GM12865 (cell line): ENCODE measurements at places on chromosomes 6 and 20.

DNA sequence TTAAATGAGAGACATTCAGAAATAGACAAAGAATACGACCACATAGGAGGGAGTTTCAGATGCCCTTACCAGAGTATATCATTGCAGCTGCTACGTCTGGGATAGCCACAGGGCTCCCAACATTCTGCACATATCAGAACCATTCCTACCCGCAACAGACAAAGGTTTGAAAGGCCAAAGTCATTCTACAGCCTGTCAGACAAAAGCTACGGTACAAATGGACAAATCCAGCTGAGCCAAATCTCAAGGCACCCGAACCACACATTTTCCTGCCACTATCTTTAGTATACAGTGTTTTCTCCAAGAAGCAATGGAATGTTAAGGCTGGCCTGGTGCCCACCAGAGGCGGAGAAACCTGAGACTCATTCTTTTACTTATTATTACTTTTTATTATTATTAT lies 30.5 kb upstream of the LYRM2 start:
- DNase-seq, result no peak

GRCh38 chr20:34475979-34476736 lies 40.1 kb upstream of the DYNLRB1 start:
- DNase-seq, result peak; percentile 40

DNA sequence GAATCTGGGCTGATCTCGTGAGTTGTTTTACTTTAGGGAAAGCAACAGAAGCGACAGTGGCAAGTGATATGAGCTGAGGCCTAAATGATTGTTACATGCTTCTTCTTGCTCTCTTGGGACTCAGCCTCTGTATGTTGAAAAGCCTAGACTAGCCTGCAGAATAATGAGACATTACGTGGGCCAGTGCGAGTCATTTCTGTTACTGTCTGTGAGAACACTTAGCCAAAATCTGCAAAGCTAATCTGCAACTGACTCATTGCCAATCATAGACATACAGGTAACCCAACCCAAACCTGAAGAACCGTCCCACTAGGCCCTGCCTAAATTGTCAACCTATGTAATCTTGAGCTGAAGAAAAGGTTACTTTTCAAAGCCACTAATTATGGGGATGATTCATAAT lies 77.4 kb upstream of the F13A1 start:
- peak; percentile 20 for DNase-seq

DNA sequence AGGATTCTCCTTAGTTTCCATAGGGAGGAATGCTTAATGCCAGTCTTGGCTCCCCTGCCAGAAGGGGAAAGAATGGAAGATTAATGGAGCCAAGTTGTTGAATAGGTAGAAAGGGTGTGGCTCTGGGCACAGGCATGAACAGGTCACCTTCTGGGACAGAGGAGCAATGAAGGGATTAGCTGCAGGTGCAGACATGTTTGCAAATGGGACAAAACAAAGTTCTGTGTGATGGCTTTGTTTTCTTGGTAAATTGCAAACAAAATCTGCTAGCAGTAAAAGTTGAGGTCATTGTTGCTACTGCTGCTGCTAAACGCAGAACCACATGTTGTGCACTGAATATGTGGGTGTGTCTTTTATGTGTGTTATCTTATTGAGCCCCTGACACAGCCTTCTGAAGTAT lies 93.3 kb downstream of the PERP start:
- DNase-seq, result no peak

GRCh38 chr20:33576432-33577125 lies 85.5 kb upstream of the C20orf144 start:
- DNase-seq, result no peak

- no peak for DNase-seq
Measured at GRCh38 chr20:46717818-46718541, 8.5 kb downstream of the SLC2A10 start.

DNA sequence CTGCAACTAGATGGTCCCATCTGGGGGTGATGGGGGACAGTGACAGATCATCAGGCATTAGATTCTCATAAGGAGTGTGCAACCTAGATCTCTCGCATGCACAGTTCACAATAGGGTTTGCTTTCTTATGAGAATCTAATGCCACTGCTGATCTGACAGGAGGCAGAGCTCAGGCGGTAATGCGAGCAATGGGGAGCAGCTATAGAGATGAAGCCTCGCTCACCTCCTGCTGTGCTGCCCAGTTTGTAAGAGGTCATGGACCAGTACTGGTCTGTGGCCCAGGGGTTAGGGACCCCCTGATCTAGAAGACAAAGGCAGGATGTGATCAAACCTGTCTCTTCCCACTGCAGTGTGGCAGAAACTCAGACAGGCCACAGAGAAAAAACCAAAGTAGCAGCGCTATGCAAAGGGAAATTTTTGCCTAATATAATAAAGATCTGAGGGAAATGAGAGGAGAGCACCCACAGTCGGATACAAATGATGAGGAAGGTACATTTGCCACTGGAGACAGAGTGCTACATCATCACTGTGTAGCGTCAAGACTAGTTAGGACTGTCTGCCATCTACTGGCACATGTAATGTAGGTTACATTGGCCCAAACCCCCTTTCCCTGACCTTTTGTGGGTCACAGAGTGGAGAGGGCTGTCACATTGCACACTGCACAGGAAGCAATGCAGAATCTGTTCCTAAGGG lies 4.1 kb upstream of the LY86 start:
- peak; percentile 77 for DNase-seq

GRCh38 chr6:136230219-136230853 lies 19.8 kb downstream of the MTFR2 start:
- DNase-seq, result no peak

- peak; percentile 81 for DNase-seq
Measured at GRCh38 chr6:130624046-130624445, 203.2 kb upstream of the SMLR1 start.

- no peak for DNase-seq
Measured at GRCh38 chr6:12182676-12183075, 107.5 kb upstream of the EDN1 start.

DNA sequence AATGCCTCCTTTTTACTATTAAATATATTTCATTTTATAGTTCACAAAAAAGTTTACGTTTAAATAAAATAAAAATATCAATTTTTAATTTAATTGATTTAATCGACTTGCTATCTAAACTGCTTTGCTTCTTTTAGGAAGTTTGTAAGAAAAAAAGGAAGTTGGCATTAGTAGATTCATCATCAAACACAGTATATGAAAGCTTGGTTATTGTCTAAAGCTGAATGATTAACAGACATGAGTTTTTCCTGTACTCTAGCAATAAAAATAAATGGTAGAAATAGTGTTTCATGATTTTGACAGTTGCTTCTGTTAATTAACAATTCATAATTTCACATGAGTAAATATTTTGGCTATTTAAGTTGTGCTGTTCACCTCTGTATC lies 1285.5 kb upstream of the GJE1 start:
- DNase-seq, result no peak

- DNase-seq, result no peak
Measured at GRCh38 chr20:24993337-24994185, 1.0 kb upstream of the APMAP start.

- no peak for DNase-seq
Measured at GRCh38 chr6:54262499-54262898, 45.7 kb upstream of the TINAG start.

- no peak for DNase-seq
Measured at GRCh38 chr6:45650524-45651135, 272.9 kb upstream of the SUPT3H start.

GRCh38 chr6:14743474-14744211 lies 502.2 kb upstream of the JARID2 start:
- peak; percentile 80 for DNase-seq

DNA sequence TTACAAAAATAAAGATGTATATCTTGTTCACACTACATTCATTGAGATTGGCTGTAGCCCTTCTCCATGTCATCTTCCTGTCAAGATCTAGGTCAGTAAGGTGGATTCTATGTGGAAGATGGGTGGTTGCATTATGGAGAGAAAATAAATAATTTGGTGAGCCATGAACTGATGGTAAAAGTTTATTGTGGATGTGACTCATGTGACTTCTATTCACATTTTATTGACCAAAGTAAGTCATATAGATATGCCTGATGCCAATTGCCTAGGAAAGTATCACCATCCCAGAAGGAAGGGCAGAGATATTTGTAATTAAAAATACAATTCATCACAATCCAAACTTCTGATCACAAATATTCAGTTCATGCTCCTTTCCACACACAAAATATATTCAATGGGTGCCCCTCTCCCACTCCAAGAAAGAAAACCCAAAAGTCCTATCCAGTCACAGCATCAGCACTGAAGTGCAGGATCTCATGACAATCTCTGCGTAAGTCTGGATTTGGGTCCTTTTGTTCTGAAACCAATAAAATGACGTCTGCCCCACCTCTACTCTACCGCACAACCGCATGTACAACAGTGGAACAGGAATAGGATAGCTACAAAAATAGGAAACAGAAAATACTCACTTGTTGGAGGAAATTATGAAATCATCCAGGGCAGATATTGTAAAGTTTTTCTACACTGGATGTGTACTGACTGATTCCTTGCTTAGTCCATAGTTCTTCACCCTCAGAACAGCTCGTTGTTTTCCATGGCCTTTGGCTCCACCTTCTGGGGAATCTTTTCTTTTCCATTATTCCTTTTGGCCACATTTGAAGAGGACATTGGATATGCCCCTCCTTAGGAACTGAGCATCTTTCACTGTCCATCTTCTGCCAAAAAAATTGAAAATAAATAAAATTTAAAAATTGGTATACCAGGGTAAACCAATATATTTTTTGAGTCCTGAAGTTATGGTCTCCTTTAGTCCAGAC lies 16.1 kb upstream of the SLC17A3 start:
- peak; percentile 14 for DNase-seq

- no peak for DNase-seq
Measured at GRCh38 chr6:26211963-26212362, 124.7 kb downstream of the HFE start.

GRCh38 chr6:106114492-106114891 lies 28.4 kb downstream of the PRDM1 start:
- DNase-seq, result peak; percentile 94

DNA sequence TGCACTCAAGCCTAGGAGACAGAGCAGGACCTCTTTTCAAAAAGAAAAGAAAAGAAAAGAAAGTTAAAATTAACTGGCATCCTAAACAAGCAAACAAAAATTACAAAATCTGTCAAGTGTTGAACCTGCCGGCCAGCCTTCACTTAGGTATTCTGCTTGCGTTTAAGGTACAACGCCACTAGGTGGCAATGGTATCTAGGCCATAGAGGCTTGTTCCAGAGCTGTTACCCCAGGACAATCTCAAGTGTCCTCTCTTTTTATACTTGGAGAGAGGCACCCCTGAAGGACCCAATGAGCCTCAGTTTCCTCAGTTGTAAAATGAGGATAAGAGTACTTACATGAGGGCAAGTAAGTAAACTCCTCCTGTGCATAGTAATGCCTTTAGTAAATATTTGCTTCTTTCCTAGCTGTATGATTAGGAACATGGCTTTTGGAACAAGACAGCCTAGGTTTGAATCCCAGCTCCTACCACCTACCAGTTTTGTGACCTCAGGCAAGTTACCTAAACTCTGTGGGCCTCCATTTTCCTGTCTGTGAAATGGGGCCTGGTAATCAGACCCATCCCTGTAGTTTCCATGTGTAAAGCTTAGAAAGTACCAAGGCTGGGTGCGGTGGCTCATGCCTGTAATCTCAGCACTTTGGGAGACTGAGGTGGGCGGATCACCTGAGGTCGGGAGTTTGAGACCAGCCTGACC lies 5.8 kb upstream of the PACSIN1 start:
- DNase-seq, result peak; percentile 78

GRCh38 chr6:4668271-4669179 lies 107.7 kb upstream of the CDYL start:
- peak; percentile 11 for DNase-seq

GRCh38 chr6:3455569-3456394 lies 1.1 kb downstream of the SLC22A23 start:
- DNase-seq, result no peak

DNA sequence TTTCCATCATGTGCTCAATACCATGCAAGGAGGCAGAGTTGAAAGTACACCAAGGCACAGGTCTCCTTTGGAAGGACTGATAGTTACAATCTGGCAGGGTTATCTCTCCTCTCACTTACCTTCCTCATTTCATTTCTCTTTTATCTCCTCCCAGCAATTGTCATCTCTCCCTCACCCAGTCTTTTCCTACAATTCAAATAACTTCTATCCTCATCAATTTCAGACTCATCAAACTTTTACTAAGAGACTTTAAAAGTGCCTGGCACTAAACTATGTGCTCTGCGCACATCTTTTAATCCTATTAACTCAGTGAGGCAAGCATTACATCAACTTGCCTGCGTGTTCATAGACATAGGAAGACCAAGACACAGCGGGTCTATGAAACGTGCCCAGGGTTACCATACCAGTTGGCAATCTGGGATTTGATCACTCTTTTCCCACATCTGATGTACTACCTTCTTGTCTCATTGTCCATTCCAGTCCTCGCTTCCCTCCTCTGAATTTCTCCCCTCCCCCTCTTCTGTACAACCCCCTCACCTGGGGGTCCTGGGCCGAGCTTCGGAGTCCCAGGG lies 1.2 kb downstream of the VARS1 start:
- no peak for DNase-seq

DNA sequence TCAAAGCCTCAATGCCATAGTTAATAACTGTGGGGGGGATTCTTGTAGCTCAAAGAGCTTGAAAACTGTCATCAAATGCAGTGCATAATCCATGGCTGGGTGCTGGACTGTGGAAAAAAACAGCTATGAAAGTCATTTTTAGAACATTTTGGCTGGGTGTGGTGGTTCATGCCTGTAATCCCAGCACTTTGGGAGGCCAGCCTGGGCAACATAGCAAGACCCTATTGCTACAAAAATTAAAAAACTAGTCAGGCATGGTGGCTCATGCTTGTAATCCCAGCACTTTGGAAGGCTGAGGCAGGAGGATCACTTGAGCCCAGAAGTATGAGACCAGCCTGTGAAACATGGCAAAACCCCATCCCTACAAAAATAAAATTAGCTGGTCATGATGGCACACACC lies 12.2 kb downstream of the TCFL5 start:
- DNase-seq, result no peak

DNA sequence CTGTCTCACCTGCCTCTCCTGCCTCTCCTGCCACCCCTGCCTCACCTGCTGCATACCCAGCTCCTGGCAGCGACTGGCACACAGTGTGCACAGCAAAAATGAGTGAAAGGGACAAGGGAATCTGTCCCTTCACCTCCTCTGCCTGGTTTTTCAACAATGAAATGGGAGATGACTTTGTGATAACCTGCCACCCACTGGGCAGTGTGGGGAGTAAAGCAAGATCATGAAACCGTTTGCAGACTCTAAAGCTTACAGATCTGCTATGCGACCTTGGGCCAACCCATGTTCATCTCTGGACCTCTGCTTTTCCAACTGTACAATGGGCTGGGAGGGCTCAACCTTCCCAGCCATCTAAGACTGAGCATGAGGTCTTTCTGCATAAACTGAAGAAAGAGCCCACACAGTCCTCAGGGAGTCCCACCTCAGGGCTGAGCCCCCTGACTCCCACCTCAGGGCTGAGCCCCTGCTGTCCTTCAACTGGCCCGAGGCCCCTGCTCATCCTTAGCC lies 81.1 kb downstream of the RIPOR3 start:
- DNase-seq, result no peak

DNA sequence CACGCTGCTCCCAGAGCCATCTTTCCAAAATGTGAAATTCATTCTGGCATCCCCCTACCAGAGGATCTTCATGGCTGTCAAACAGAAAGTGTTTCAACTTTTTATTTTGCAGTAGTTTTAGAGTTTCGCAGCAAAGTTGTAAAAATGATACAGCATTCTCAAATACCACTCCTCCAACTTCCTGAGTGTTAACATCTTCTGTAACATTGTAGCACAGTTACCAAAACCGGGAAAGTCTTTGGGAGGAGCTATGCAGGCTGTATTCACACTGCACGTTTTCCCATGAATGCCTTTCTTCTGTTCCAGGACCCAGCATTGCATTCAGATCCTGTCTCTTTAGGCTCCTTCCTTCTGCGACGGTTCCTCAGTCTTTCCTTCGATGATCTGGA lies 30.1 kb downstream of the CDYL start:
- no peak for DNase-seq

GRCh38 chr6:145360865-145361264 lies 374.5 kb downstream of the EPM2A start:
- DNase-seq, result no peak
